ENCODE measurements at places on chromosomes 7 and 10.

GRCh38 chr7:326273-326672 lies 36.3 kb downstream of the FOXL3 start:
- DNase-seq, result no peak

DNA sequence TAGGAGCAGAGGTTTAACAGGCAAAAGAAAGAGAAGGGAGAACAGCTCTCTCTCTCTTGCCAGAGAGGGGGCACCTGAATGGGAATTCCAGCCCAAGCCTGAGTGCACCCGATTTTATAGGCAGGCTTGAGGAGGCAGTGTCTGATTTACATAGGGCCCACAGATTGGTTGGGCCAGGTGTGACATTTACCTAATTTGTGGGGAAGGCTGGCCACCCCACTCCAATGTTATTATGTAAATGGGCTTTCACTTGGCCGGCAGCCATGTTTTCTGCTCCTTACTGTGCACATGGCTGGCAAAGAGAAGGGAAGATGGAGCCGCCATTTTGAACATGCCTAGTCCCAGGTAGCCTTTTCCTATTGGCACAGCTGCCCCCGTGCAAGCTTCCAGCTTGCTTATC lies 735.5 kb upstream of the AUTS2 start:
- DNase-seq, result no peak

DNA sequence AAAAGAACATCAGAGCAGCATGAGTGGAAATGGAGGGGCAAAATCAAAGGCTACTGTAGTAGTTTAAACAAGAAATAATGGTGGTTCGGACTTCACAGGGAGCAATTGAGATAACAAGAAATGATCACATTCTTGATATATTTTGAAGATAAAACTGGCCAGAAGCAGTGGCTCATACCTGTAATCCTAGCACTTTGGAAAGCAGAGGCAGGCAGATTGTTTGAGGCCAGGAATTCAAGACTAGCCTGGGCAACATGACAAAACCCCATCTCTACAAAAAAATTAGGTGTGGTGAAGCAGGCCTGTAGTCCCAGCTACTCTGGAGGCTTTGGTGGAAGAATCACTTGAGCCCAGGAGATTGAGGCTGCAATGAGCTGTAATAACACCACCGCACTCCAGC lies 22.9 kb downstream of the EEF1AKMT2 start:
- DNase-seq, result no peak

- no peak for DNase-seq
Measured at GRCh38 chr7:74344786-74345185, 55.6 kb downstream of the CLIP2 start.

GRCh38 chr7:85462671-85463070 lies 275.8 kb upstream of the SEMA3D start:
- no peak for DNase-seq

- DNase-seq, result peak; percentile 23
Measured at GRCh38 chr10:119867317-119867716, 5.3 kb downstream of the MCMBP start.

DNA sequence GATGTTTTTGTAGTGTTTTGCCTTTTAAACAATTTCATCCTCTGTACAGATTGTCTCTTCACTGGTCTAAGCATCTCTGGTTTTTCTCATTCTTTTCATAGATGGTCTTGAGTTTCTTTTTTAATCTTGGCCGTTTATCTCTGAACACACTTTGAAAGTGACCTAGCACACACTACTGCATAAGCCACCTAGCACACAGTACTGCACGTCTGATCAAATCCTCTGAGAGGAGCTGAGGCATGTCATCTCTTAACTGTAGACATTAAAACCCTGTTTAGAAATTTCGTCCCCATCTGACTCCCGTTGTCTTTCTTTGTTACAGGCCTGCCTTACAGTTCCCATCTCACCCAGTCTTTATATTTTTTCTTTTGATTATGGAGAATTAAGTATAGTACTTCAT lies 100.2 kb downstream of the MAPK8 start:
- no peak for DNase-seq
